ENCODE measurements at places on chromosomes 2 and 18.

DNA sequence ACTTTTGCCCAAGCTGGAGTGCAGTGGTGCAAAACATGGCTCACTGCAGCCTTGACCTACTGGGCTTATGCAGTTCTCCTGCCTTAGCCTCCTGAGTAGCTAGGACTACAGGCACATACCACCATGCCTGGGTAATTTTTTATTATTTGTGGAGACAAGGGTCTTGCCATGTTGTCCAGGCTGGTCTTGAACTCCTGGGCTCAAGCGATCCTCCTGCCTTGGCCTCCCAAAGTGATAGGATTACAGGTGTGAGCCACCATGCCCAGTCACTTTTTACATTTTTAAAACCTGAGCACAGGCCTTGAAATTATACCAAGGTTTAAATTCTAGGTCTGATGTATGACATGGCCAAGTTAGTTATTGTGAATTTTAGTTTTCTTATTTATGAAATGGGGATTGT lies 18.2 kb downstream of the SMAD4 start:
- DNase-seq: no peak

GRCh38 chr2:12124790-12125189 lies 378.4 kb downstream of the LPIN1 start:
- DNase-seq: no peak

- no peak for DNase-seq
Observed at GRCh38 chr2:234517971-234518370, 21.1 kb upstream of the ARL4C start.

DNA sequence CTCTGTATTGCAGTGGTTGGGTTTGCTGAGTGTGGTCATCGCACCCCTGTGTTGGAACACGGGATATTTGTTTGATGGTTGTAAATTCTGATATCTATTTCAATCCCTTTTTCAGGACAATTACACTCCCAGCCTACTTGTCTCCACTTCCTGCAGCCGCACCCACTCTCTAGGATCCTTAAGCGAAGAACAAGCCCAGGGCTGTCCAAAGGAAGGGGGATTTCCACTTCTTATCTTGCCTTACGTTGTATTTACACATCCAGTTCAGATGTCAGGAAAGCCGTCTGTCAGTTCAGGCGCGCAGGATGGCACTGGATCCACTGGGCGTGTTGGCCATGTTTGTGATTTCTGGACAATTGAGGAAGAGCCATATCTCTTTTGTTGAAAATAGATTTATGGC lies 834.5 kb upstream of the SALL3 start:
- DNase-seq: no peak

GRCh38 chr2:16716944-16717343 lies 51.3 kb upstream of the CYRIA start:
- no peak for DNase-seq

DNA sequence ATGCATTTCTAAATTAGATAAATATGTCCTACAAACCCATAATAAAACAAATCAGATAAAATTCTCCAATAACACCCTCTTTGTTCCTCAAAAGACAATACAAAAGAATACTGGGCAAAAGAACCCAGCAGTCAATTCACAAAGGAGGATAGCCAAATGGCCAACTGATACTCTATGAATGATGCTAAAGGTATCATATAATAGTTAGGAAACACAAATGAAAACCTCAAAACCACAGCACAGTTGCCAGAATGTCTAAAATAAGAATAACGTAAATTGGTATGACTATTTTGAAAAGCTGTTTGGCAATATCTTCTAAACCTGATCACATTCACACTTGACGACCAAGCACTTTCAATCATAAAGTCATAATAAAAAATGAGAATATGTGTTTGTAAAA lies 315.4 kb downstream of the CDH7 start:
- no peak for DNase-seq

DNA sequence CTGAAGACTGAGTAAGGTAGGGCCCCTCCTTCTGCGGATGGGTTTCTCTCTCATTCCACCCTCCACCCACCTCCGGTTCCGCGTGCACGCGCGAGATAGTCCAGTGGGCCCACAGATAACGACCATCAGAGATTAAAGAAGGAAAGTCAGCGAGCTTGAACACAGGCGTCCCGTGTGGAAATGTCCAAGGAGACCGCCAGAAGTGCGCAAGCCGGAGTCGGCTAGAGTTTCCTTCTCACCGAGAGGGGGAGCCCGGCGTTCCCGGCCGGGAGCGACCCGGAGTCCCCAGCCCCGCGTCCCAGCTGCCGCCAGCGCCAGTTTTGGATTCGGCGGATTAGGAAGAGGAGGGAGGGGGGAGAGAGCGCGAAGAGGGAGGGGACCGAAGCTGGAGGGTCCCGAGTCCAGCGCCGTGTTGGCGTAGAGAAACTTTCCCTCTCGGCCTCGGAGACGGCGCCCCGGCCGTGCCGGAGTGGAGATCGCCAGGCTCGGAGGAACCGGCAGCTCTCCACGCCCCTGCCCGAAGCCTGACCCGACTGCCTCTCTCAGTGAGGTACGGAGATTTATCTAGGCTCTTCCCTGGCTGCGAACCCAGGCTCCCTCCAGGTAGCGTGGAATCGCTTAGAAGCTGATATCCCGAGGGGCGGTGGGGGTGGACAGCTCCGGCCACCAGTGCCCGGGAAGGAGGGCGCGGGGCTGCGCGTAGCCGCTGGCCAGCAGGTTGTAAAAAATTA lies at the start of gene GULP1:
Gene GULP1, plus strand, starts transcription at position 258 of the 731 bp plus-strand sequence. CDS start 185,829 bp downstream, outside the sequence.
- peak; percentile 66 for DNase-seq

GRCh38 chr2:200762127-200762526 lies 49.6 kb upstream of the BZW1 start:
- no peak for DNase-seq

- DNase-seq: no peak
Observed at GRCh38 chr2:147405651-147406050, 439.2 kb upstream of the ACVR2A start.

- DNase-seq: no peak
Observed at GRCh38 chr2:138485019-138485418, 16.6 kb upstream of the SPOPL start.

DNA sequence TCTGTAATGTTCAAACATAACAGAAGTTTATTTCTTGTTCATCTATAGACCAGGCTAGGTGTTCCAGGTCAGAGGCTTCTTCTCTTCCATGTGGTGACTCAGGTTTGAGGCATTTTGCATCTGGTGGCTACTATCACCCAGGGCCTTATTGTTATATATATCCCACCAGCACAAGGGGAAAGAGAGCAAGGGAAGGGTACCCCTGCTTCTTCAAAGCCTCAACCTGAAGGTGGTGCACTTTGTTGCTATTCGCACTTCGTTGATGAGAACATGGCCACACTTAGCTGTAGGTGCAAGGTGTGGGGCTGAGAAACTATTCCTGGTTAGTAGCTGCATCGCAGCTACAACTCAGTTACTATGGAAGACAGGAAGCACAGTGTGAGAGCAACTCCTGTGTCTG lies 27.4 kb upstream of the SLC3A1 start:
- no peak for DNase-seq

DNA sequence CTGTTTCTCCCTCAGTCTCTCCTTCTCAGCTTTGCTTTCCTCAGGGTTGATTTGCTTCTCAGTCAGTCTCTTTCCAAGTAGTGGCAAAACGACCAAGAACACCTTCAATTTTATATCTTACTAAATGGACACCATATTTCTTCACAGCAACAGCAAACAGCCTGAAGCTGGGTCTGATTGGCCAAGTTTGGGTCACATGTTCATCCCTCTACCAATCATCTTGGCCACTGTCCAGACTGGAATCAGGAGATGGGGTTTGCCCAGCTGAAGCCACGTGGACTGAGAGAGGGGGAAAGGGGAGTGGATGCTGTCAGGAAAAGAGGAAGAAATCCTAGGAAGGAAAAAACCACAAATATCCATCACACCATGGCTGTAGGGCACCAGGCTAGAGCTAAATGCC lies 42.0 kb upstream of the ACMSD start:
- no peak for DNase-seq

GRCh38 chr18:74163019-74163660 lies 14.8 kb downstream of the TIMM21 start:
- no peak for DNase-seq

DNA sequence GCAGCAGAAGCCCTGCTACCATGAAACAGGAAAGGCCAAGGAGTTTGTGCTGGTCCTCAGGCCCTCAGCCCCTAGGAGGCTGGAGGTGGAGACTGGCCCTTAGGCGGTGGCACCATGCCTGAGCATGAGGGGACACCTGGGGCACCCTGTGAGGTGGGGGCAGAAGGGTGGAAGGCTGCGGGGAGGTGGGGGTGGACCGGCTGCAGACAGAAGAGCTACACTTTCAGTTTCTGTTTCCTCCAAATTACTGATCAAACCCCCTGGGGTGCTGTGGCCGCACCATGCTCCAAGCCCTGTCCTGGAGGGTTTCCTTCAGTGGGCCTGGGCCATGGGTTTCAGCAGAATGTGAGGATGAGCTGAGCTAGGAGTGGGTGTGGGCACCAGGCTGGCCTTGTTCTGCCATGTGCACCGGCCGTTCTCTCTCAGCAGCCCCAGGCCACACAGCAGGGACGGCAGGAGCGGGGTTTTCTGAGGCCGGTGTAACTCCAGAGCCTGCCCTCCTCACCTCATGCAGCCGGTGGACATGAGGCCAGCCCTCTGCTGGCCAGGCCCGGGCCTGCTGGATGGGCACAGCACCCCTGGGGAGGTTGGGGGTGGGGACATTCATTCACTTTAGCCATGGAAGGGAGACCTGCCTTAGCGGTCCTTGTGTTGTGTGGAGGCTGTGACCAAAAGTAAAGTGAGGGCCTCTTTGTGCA lies 51.5 kb downstream of the PLEKHB2 start:
- DNase-seq: no peak

- peak; percentile 3 for DNase-seq
Observed at GRCh38 chr2:106996171-106996769, 110.3 kb upstream of the ST6GAL2 start.

GRCh38 chr2:205898744-205899143 lies 187.2 kb downstream of the INO80D start:
- DNase-seq: no peak

- no peak for DNase-seq
Observed at GRCh38 chr2:157508676-157509075, 64.8 kb upstream of the CYTIP start.

DNA sequence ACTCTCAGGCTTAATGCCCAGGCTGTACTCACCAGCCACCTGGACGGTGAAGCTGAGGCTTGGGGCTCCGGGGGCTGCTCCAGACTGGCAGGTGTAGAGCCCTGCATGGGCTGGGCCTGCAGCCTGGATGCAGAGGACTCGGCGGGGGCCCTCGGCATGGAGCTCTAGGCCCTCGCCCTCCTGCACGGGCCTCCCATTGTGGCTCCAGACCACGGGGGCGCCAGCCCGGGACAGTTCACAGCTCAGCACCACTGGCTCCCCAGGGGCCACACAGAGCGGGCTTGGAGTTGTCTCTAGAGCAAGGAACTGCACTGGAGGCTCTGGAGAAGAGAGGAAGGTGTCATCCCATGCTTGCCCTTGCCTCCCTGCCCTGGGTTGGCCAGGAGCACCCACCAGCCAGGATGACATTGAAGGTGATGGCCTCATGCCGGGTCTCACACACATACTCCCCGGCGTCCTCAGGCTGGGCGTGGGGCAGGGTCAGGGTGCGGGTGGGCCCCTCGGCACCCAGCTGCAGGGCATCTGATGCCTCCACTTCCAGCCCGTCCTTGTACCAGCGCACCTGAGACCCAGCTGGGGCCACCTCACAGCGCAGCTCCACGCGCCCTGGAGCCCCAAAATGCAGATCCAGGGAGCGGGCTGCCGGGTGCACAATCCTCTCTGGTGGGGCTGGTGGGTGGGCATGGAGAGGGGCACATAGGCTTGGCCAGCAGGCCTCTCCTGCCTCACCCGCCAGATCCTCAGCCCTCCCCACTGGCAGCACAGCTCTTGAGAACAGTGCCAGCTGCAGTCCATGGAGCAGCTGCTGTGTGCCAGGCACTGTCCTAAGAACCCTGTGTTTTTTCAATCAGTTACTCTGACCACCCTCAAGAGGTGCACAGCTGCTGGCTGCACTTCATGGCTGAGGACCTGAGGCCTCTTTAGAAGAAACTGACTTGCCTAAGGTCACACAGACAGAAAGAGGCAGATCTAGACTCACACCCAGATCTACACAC lies 13.3 kb downstream of the OBSL1 start:
- no peak for DNase-seq

GRCh38 chr2:192029089-192029488 lies 165.6 kb downstream of the TMEFF2 start:
- no peak for DNase-seq

DNA sequence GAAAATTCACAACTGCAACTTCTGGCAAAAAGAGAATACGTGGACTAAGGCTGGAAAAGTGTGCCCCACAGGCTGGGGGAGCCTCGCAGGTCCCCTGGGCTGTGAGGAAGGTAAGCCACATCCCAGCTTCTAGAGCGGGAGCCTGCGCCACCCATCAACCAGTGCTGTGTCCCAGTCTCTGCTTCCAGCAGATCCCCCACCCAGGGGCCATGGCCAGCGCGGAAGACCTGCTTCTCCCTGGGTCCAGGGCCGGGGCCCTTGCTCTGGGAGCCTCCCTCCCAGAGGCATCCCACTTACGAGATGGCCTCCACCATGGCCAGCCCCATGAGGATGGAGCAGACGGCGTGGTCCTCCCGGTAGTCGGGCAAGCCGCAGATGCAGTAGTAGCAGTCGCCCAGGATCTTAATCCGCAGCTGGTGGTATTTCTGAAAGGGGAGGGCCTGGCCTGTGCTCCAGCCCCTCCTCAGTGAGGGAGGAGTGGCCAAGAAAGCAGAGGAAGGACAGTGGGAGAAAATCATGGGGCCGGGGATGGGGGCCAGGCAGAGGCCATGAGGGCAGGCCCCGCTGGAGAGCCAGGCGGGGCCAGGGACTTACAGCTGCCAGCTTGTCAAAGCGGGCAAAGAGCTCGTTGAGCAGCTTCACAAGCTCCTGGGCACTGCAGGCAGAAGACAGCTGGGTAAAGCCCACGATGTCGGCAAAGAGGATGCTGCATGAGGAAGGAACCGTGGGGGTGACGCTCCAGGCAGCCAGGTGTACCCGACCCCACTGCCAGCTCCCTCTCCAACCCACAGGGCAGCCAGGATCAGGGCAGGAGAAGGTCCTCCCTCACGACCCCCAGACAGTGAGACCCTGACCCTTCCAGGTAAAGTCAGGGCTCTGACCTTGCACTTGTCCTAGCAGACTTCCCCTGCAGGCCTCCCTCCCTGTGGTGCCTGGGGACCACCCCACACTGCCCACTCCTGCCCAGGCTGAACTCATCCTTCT lies 48.0 kb downstream of the CENPO start:
- DNase-seq: no peak

- DNase-seq: no peak
Observed at GRCh38 chr2:191740016-191740419, 62.1 kb downstream of the NABP1 start.

- DNase-seq: no peak
Observed at GRCh38 chr18:78627551-78628346, 351.9 kb upstream of the SALL3 start.

- peak; percentile 61 for DNase-seq
Observed at GRCh38 chr2:165634855-165635254, 159.2 kb downstream of the GALNT3 start.

- no peak for DNase-seq
Observed at GRCh38 chr18:31562726-31563125, 29.0 kb upstream of the TTR start.

- DNase-seq: no peak
Observed at GRCh38 chr2:165587335-165587938, 117.9 kb downstream of the CSRNP3 start.

- DNase-seq: no peak
Observed at GRCh38 chr2:113080134-113080533, 12.4 kb downstream of the IL1F10 start.

GRCh38 chr2:18752667-18753422 lies 163.5 kb upstream of the NT5C1B start:
- DNase-seq: peak; percentile 24

GRCh38 chr2:80070587-80070986 lies 234.0 kb downstream of the LRRTM1 start:
- DNase-seq: no peak

GRCh38 chr2:38213619-38214167 lies 137.7 kb upstream of the CYP1B1 start:
- no peak for DNase-seq

GRCh38 chr2:73006969-73007710 lies 64.4 kb downstream of the SFXN5 start:
- DNase-seq: no peak
